ENCODE measurements at places on chromosomes 16 and 17. TPM values are rescaled to one million over a fixed set of nuclear protein-coding genes. Genes with fewer than 3 reads are reported as not detected.

DNA sequence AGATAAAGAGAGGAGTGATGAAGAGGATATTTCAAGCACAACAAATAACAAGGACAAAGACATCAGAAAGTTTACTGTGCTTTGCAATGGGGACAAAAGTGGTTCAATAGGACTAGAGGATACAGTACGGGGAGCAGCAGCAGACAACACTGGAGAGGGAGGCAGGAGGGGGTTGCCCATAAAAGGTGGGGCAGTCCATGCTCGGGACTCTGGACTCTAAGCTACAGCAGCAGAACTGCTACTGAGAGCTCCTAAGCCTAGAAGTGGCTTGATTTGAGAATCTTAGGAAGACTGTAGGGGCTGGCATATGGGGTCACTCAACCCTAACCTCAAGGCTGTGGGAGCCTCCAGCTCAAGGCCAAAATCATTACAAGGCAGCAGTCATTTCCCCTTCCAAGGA, 62.2 kb downstream of the C17orf67 start:
- no peak for DNase-seq

The LLGL1 gene
- total RNA-seq, result 15.5 TPM

The XYLT1 gene
- 1.4 TPM for total RNA-seq

- DNase-seq, result peak; percentile 82
Observed at GRCh38 chr16:66036793-66037715, 329.4 kb upstream of the CDH5 start.

The ATP6V0C gene
- total RNA-seq, result 56.0 TPM

- DNase-seq, result no peak
Observed at GRCh38 chr16:88309908-88310265, 72.9 kb upstream of the ZNF469 start.

The SLFN14 gene
- total RNA-seq, result not detected

DNA sequence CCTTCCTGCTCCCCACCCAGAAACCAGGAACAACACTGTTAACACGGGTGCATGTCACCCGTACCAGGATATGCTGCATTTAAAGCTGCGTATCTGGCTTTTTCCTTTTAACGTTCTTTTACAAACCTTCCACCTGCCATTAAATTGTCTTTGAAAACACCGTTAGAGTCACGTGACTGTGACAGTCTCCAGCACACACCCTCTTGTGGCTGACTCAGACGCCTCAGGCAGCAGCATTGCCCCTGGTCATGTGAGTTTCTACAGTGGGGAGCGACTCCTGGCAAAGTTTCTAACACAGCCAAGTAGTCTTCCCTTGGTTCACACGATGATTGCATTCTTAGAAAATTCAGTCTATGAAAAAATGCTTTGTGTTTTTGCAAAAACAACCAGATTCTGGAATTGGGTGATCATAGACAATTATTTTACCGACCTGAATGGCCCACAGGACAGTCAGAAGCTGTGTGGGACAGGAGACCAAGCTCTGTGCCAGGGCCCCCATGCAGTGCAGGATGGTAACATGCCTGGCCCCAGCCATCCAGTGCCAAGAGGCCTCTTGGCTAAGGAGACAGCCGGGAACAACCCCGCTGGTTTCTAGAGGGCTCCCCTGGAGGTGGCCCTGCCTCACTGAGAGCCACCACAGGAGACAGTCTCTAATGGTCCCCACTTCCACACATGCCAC, 199.1 kb downstream of the KATNIP start:
- DNase-seq, result no peak

The ABCA10 gene
- 4.8 TPM for total RNA-seq

GRCh38 chr17:73998653-73999645, 204.5 kb upstream of the RPL38 start:
- no peak for DNase-seq

The HOXB4 gene
- total RNA-seq, result 1.8 TPM

DNA sequence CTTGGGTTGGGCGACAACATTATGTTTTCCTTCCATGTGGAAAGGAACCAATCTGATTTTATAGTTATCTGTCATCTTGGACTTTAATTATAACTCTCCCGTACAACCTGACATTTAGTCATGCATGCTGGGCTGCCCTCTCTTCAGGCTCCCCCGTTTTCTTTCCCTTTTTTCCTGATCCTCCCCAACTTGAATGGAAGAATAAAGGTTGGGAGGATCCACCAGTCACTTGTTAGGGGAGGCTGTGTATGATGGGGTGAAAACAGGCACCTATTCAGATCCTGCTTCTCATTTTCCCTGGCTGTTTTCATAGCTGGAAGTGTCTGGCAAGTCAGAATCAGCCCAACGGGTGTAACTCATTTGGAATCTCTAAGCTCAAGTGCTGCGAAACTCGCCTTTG, 267.2 kb upstream of the SALL1 start:
- no peak for DNase-seq

- no peak for DNase-seq
Observed at GRCh38 chr17:31297090-31297489, at the start of gene OMG. OMG (minus strand) TSS chr17:31297239; CDS start chr17:31296331, 908 bp downstream.

GRCh38 chr17:36532435-36532975, 2.2 kb downstream of the MYO19 start:
- no peak for DNase-seq

DNA sequence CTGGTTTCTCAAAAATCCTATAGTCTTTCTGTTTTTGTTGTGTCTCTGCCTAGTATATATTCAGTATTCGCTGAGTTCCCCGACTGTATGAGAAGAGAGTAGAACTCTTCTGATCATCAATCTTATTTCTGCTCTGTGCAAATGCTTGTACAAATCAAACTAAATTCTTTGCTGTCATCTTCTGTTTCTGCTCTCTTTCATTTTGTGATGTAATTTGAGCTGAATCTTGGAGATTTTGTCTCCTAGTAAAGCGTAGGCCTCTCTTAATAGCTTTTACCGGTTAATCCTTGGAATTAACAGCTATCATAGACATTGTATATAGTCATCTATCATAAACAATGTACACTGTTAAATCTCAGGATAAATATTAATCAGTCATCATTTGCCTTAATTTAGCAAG, 61.9 kb downstream of the OMG start:
- no peak for DNase-seq

- DNase-seq, result no peak
Observed at GRCh38 chr17:48790607-48791127, 26.4 kb downstream of the TTLL6 start.

DNA sequence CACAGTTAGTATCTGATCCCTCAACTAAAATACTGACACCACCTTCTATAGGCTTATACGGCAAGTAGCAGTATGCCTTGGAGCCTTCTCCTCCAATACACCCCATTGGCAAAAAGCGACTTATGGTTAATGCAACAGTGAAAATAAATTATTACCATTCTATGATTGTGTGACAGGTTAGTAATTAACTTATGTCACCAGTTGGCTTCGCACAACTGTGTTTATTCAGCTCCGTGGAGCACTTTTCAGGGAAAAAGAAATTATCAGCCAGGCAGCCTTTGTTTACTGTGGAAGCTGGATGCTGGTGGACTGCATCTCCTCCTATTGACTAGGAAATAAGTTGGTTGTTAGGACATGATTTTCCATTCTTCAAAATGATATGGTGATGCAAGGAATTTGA, 833.8 kb upstream of the RBFOX1 start:
- no peak for DNase-seq

The MPP3 gene
- 0.26 TPM for total RNA-seq

- DNase-seq, result no peak
Observed at GRCh38 chr16:73670836-73671820, 623.2 kb upstream of the ZFHX3 start.

The SLC5A11 gene
- 0.66 TPM for total RNA-seq

The GPR142 gene
- not detected for total RNA-seq

DNA sequence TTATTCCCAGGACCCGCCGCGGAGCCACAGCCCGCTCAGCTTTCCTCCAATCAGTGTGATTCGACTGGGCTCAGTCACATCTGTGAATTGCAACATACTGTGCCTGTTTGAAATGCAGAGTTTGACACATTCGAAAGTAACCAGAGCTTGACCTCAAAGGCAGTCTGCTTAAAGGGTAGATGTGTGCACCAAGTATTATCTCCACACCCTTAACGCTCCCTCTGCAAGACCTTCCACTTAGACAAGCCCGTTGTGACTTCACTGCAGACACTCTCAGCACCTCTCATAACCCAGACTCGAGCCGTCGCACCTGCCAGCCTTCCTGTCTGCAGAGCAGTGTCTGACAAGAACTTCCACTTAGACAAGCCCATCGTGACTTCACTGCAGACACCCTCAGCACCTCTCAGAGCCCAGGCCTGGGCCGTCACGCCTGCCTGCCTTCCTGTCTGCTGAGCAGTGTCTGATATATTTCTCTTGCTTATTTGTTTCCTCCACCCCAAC, 3.7 kb downstream of the KLHDC4 start:
- no peak for DNase-seq

DNA sequence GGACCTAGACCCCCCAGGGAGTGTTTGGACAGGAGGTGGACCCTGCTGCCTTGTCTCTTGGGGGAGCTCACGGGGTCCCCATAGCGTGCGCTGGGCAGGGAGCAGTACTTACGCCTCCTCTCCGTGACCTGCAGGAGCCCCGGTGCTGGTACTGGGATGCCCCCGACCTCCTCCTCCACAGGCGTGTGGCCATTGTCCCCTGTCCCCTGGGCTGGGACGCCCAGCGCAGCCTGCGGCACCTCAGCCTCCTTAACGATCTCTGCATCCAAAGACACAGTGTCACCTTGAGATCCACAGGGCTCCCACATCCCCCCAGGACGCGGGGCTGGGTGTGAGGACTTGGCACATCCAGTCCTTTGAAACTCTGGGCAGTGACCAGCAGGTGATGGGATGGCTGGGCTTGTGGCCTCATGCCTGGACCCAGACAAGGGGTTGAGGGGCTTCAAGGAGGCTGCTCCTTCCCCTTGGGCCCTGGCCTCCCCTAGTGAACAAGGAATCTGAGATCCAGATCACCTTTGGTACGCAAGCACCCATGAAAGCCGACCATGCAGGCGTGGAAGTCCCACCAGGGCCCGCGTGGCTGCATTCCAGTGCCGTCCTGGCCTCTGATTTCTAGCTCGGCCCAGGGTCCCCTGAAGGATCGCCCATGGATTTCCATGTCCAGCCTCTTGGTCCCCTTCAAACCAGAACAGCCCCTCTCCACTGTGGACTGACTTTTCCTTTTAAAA, 9.9 kb downstream of the DBNDD1 start:
- no peak for DNase-seq

The SEC14L5 gene
- 5.8 TPM for total RNA-seq

The TBX4 gene
- total RNA-seq, result not detected

DNA sequence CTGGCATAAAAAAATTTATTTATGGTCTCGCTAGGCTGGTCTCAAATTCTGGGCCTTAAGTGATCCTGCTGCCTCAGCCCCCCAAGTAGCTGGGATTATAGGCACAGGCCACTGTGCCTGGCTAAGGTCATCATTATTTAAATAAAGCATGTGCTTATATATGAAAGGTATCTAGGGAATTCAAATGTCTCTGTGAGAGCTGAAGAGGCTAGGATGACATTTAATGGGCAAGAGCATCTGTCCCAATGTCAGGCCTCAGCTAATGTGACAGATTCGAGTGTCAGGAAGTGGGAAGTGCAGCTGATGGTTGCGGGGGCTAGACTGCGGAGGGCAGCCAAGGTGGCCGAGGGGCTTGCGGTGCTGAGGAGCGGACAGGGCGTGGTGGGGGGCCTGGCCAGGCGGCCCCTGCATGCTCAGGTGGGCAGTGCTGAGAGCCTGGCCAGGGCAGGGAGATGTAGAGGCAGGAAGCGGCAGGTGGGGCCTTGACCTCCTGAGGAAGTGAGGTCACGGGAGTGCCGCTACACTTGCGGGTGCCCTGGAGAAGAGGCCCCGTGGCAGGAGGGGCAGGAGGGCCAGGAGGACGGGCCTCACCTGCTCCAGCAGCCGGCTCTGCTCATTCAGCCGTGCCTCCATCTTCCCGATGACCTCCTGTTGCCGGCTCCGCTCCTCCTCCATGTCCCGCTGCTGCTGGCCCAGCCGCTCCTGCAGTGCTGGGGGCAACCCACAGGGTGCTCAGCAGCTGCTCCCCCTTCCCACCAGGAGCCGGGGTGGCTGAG, 12.6 kb upstream of the MRPL38 start:
- no peak for DNase-seq

GRCh38 chr17:41754066-41754465, 19.6 kb upstream of the HAP1 start:
- no peak for DNase-seq

The ZP2 gene
- total RNA-seq, result not detected

DNA sequence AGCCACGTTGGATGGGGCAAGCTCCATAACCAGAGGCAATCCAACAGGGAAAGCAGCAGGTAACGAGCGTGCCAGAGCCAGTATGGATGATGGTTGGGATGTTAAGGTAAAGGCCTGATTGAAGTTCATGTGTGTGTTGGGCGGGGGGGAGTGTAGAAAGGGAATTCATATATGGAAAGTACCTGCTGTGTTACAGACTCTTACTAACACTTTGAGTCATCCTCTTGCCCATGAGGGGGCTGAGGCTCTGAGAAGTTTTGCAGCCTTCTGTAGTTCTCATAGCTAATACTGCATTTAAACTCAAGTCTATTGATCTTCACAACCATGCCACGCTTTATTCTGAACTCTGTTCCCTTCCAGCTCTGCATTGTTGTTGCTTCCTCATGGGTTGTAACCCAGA, 28.5 kb downstream of the SYCE1L start:
- DNase-seq, result no peak

The PRSS21 gene
- total RNA-seq, result not detected

All from gastrocnemius medialis (tissue), 4 donors.